SK-N-SH treated with all-trans-retinoic acid at 6 μM for 48 hours (cell line): ENCODE measurements at places on chromosomes 12 and 14.

DNA sequence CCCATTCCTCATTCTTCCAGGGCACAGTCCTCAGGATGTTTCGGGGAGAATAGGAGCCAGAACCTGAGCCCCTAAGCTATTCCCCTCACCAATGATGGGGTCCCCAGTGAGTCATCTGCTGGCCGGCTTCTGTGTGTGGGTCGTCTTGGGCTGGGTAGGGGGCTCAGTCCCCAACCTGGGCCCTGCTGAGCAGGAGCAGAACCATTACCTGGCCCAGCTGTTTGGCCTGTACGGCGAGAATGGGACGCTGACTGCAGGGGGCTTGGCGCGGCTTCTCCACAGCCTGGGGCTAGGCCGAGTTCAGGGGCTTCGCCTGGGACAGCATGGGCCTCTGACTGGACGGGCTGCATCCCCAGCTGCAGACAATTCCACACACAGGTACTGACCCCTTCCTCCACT, 1.3 kb downstream of the SLC39A5 start:
- no peak for ATAC-seq

GRCh38 chr12:124719231-124719630, 144.4 kb downstream of the SCARB1 start:
- ATAC-seq, result no peak

DNA sequence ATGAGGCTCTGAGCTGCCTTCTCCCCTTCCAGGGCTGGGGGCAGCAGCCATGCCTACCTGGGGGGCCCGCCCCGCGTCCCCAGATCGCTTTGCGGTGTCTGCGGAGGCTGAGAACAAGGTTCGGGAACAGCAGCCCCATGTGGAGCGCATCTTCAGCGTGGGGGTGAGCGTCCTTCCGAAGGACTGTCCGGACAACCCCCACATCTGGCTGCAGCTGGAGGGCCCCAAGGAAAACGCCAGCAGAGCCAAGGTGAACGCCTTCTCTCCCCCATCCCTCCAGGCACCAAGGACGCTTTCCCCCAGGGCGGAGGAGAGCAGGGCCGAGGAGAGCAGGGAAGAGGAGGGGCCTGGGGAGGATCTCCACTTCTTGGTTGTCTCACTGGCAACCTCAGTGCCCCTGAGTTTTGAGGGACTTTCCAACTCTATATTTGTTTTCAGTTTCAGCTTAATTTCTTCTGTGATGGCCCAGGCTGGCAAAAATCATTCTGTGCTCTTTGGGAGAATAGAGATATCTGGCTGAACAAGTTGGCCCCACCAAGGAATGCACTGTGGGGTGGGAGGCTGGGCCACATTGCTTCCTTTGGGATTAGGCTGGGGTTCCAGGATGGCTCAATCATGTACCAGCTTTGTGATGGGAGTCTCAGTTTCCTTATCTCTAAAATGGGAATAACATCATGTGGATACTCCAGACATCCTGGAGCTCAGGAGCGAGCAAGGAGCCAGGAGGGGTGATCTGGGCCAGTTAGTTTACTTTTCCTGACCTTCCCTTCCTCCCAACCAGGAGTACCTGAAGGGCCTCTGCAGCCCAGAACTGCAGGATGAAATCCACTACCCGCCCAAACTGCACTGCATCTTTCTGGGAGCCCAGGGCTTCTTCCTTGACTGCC, 1.2 kb downstream of the KHNYN start:
- peak; percentile 51 for ATAC-seq

GRCh38 chr12:92065018-92065499, 80.6 kb downstream of the BTG1 start:
- no peak for ATAC-seq

GRCh38 chr12:15206338-15206737, 14.9 kb downstream of the RERG start:
- no peak for ATAC-seq

DNA sequence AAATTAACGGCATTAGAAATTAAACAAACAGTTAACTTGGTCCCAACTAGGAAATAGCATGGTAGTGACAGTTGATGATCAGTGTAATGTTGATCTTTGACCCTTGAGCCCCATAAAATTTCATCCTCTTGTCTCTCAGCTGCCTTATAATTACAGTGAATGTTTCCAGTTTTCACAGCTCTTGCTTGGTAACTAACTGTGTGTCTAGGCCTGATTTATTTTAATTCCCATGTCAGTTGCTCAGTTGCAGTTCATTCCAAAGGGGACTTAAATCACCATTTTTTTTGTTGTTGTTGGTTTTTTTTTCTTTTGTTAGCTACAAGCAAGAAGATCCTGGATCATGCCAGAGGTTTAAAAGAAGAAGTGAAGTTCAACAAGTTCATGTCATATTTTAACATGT, 1883.7 kb upstream of the FLRT2 start:
- no peak for ATAC-seq

DNA sequence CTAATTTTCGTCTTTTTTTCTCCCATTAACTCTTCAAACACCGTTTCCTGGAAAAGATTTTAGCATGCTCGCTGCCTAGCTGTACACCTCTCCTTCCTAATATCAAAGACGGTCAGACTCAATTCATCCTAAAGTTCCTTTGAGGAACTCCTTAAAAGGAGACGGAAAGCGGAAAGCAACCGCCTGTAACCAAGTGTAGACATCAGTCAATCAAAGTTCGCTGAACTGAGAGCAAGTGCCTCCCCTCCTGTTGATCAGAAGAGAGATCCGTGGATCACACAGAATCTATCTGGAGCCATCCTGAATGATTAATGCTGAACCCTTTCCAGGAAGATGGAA, 412 bp upstream of the TEP1 start:
- peak; percentile 1; the same call in 2 of the 3 replicates for ATAC-seq

DNA sequence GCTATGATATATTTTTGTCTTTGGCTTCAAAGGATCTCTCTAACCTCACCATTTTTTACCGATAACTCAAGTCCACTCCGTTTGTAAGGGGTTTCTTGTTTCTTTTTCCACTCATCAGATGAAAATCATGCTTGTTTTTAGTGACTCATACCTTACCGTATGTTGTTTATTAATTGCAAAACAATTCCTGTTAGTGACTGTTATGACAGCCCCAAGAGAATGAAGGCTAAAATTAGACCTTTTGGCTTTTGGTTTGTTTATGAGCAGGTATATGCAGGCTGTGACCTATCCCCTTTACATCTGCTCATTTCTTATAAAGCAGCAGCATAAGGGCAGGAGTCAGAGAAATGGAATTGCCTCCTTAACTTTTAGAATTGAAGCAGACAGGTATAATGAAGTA, 319.8 kb downstream of the CEP128 start:
- ATAC-seq, result peak; percentile 69

GRCh38 chr12:3964439-3964838, 91.2 kb upstream of the PARP11 start:
- peak; percentile 62; the same call in 1 of the 3 replicates for ATAC-seq

- ATAC-seq, result no peak
Measured at GRCh38 chr12:44184499-44185206, 348.8 kb downstream of the TMEM117 start.

DNA sequence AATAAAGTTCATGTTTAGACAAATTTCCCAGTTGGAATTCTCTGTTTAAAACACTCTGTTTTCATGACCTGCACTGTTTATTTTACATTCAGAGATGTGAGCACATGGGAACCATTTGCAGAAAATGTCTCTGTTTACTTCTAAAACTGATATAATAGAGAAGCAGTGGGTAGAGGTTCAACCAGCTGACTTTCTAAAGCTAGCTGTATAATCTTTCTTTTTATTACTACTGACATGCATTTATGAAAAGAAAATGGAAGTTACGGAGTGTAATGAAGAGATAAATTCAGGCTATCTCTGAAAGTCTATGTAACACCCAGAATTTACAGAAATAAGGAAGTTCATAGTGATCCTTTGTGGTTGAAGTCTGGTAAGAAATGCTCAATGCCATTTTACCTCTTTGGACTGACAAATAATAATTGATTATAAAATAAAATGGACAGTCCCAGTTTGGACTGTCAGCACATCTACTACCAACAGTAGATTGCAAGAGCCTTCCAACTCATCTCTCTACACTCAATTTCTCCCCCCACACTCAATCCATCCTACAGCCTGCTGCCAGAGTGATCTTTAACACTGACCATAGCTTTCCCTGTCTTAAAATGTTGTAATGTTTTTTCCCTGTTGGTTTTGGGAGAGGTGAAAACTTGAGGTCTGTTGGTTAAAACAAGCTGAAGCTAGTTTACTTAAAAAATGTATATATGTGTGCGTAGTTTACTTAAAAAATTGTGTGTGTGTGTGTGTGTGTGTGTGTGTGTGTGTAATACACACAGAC, 137.4 kb downstream of the AEBP2 start:
- peak; percentile 31 for ATAC-seq

GRCh38 chr14:51209457-51209856, 30.6 kb upstream of the TMX1 start:
- ATAC-seq, result peak; percentile 28; the same call in 1 of the 3 replicates

- no peak for ATAC-seq
Measured at GRCh38 chr12:2851931-2852330, 4.9 kb downstream of the TEX52 start.

- ATAC-seq, result peak; percentile 58
Measured at GRCh38 chr14:102539544-102540314, 30.2 kb upstream of the ANKRD9 start.

- ATAC-seq, result no peak
Measured at GRCh38 chr14:92492258-92492657, 21.3 kb upstream of the RIN3 start.

- no peak for ATAC-seq
Measured at GRCh38 chr12:11716794-11717518, 67.5 kb downstream of the ETV6 start.

GRCh38 chr14:43901911-43902673, 605.0 kb downstream of the FSCB start:
- no peak for ATAC-seq

DNA sequence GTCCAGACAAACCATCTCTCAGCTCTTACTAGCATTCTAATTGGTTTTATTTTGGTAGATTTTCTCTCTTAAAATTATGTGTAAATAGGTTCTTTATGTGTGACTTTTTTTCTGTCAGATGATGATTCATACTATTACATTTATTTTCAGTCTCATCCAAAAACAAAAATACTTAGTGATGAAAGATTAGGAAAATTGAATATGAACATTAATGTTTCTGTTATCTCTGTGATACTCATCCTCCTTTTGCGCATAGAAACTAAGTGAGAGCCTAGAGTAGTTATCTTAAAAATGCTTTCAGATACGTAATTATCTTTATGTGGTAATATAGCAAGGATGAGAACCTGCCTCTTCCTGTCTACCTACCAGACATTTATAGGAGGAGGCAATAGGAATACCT, 84.1 kb upstream of the MON2 start:
- no peak for ATAC-seq

DNA sequence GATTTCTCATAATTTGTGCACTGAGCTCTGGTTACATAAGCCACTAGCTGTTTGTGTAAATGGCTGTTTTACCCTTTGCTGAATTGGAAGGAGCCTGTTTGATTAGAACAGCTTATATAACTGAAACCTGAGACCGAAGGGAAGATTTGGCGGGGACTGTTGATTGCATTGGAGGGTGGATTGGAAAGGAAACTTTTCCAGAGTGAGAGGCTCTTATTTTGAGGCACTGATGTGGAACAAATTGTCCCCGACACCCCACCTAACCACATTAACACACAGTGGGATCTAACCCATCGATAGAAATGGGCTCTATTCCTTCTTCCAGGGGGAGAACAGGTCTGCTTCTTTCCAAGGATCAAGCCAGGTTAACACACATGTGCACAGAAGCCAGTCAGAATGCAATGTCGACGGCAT, 51.7 kb downstream of the TMEM30B start:
- no peak for ATAC-seq

GRCh38 chr14:60116181-60116580, 24.5 kb downstream of the PCNX4 start:
- ATAC-seq, result no peak

DNA sequence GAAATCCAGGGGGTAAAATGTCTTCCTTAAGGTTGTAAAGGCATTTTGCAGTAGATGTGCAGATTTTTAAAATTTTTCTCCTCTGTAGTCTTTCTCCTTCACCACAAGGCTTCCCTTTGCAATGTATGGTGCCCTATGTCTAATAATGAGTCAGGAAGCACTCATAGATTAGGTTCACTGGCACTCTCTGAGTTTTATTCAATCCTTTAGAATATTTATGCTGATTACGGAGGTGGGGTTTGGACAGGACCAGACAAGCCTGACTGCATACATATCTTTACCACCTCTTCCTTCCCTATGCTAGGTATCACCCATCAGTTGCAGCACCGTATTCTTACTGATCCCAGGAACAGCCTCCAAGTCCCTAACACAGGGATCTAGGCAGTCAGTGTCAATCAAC, 99.5 kb downstream of the NEDD1 start:
- no peak for ATAC-seq

GRCh38 chr12:47065546-47065945, 13.9 kb upstream of the PCED1B start:
- no peak for ATAC-seq

DNA sequence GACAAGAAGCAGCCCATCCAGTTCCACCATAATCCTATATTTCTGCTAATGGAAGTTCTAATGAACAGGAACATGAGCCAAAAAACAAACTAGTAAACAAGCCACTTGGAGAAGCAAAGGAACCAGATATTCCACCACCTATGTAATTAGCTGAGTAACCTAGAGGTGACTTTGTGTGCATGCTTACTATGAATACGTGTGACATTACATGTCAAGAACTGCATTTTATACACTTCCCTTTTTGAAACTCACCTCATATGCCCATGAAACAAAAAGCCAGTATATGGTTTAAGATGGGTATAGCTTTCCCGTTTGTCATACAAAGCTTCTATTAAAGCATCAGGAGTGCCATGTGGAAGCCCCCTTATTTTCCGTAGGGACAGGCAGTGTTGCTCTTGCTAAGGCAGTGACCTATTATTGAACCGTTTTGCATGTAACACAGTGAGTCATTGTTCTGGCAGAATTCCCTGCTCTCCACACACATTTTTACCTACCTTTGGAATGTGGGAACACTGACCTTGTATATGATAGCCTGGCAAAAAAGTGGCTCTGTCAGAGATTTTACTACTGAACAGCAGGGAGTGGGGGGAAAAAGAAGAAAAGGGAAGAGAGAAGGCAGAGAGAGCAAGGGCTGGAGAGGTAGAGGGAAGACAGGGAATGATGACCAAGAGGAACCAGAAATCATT, 34.8 kb upstream of the FRMD6 start:
- ATAC-seq, result peak; percentile 94

GRCh38 chr14:60744566-60744965, 10.0 kb downstream of the MNAT1 start:
- no peak for ATAC-seq

- ATAC-seq, result no peak
Measured at GRCh38 chr12:92272061-92272964, 126.7 kb upstream of the BTG1 start.

DNA sequence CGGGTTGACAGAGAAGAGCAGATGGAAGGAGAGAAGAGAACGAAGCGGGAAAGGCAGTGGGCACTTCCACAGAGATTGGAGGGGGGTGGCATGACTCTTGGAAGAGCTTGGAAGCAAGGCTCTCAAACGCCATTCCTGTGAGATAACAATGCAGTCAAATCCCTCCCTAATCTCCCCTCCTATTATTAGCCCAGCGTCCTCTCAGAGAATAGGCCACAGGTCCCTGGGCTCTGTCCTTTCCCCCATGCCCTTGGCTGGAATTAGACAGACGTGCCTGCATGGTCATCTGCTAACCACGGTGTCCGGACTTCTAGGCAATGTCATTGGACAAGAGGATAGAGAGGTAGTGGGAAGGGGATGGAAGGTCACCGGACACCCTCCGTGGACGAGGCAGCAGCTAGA, 8.0 kb upstream of the MYH7 start:
- no peak for ATAC-seq

- no peak for ATAC-seq
Measured at GRCh38 chr14:33493266-33493665, 457.6 kb downstream of the EGLN3 start.

GRCh38 chr12:126384026-126384564, 1318.9 kb downstream of the AACS start:
- ATAC-seq, result no peak
